ENCODE measurements at places on chromosomes 5 and 9.

DNA sequence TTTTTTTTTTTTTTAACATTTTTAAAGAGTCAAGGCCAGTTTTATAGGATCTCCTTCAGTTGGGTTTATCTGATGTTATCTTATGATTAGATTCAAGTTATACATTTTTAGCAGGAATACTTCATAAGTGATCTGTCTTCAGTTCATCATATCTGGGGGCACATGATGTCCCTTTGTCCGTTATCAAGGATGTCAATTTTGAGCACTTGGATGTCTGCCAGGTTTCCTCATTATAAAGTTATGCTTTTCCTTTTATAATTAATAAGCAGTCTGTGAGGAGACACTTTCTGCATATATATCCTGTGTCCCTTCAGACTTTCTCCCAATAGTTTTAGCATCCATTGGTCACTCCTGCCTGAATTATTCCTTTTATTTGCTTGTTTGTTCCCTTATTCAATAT is 11.8 kb downstream of the HDHD3 start:
- no peak for DNase-seq

DNA sequence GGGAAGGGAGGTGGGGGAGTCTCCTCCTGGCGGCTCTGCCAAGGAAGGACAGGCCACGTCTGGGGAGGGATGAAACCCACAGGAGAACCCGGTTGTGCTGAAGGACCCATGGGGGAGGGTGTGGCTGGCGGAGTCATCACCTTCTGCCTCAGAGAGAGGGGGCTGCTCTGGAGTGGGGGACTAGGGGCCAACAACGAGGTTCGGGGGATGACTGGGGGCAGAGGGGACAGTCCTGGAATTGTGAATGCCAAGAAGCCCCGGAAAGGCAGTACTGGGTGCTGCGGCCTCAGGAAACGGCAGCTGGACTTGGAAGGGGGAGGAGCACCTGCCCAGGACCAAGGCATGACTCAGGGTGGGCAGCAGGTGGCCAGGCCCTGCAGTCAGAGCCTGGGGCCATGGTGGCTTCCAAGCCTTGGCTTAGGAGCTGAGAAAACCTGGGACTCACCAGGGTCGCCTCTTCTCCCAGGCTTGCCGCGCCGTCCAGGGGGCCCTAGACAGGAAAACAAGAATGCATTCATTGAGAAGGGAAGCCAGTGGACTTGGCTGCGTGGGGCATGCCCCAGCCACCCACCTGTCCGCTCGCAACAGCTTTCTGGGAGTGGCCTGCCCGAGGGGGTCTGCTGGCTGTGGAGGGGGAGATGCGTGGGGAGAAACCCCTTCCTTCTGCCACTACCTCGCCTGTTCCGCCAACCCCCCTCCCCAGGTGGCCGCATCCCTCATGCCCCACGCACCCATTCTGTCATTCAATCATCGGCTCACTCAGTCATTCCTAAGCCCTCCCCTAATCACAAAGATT is 74.0 kb upstream of the PHYKPL start:
- DNase-seq: no peak

GRCh38 chr5:146595088-146595487 is 79.1 kb upstream of the GPR151 start:
- no peak for DNase-seq

DNA sequence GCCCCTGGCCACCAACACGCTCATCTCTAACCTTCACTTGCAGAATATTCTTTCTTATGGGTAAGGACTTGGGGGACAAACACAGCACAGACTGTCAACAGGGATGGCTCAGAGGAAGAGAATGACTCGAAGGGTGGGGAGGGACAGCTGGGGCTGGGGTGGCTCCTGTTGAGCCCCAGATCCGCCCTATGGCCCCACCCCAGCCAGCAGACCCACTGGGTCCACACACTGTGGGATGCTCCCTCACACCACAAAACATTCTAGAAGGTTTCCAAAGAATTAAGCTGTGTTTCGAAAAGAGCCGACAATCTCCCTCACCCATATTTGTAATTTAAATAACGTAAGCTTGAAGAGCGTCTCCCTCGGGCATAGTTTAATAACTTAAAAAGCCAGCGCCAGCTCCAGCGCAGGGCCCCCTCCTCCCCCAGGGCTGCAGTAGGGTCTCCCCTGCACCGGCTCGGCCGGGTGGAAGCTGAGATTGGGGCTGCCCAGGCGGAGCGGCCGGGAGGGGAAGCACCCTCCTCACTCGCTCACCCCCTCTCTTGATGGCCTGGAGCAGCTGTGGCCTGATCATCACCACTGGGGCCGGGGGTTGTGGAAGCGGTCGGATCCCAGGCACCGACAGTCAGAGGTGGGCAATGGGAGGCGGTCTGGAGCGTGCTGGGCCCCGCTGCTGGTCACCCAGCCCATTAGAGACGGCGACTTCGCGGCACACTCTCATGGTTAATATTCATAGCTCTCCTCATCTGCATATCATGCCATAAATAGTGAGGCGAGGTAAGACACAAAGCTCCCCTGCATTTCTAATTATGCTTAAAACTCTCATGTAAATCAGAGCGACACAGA is 37.6 kb downstream of the NACC2 start:
- DNase-seq: no peak

GRCh38 chr5:57986761-57987341 is 473.0 kb downstream of the PLK2 start:
- no peak for DNase-seq

GRCh38 chr9:9112001-9112720 is 1312.6 kb upstream of the DMAC1 start:
- DNase-seq: no peak

GRCh38 chr5:58259685-58260152 is 200.2 kb downstream of the PLK2 start:
- no peak for DNase-seq

DNA sequence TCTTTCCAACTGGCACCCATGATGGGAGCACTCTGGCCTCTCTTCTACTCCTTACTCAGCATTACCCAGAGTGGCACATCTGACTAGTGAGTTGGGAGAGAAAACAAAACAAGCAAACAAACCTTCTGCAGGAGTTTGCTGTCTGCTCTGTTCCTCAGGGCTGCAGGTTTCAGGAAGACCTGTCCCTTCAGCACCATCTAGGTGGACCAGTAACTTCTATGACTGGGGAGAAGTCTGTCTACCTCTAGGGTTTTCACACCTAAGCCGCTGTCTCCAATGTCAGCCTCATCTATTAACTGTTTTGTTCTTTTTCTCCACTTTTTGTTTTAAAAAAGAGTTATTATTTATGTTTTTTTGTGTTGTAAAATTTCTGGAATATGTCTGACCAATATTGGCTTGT is 58.7 kb downstream of the RAB3C start:
- no peak for DNase-seq

GRCh38 chr5:115458003-115458409 is 86.6 kb downstream of the FEM1C start:
- DNase-seq: no peak

GRCh38 chr5:139689631-139690063 is 41.5 kb downstream of the CXXC5 start:
- DNase-seq: no peak

- no peak for DNase-seq
Measured at GRCh38 chr5:37966871-37967270, 127.0 kb upstream of the GDNF start.

- peak; percentile 7 for DNase-seq
Measured at GRCh38 chr5:101942321-101942882, 353.7 kb downstream of the SLCO4C1 start.

- peak; percentile 31 for DNase-seq
Measured at GRCh38 chr9:35757226-35757891, 3.3 kb upstream of the MSMP start.

- no peak for DNase-seq
Measured at GRCh38 chr9:14424983-14425382, 111.0 kb upstream of the NFIB start.

- no peak for DNase-seq
Measured at GRCh38 chr5:71892641-71893365, 173.7 kb downstream of the CARTPT start.

- no peak for DNase-seq
Measured at GRCh38 chr5:68067291-68067690, 148.3 kb upstream of the PIK3R1 start.

- DNase-seq: peak; percentile 37
Measured at GRCh38 chr9:124818431-124819281, 34.6 kb upstream of the WDR38 start.

DNA sequence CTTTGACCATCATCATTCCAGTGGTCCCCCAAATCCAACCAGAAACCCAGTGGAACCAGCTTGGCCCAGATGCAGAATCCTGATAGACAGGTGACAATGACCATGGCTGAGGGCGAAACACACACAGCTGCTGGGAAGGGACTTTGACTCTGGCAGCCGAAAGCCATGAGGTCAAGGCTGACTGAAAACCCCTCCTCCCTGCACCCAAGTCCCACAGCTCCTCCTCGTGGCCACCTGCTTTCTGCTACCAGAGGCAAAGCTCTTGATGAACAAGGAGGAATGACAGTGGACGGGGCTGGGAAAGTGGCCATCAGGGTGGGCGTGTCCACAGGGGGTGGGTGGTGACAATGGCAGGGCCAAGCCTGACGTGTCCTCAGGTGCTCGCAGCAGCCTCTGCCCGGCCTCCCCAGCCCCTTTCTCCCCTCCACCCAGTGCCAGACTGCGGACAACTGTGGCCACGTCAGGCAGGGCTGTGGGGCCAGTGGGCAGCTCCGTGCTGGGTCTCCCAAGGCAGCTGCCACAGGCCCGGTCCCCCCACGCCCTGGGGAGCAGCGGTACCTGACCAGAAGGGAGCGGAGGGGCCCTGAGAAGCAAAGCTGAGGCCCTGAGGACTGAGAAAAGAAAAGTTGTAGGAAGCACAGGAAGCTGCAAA is 30.8 kb upstream of the SARDH start:
- no peak for DNase-seq

DNA sequence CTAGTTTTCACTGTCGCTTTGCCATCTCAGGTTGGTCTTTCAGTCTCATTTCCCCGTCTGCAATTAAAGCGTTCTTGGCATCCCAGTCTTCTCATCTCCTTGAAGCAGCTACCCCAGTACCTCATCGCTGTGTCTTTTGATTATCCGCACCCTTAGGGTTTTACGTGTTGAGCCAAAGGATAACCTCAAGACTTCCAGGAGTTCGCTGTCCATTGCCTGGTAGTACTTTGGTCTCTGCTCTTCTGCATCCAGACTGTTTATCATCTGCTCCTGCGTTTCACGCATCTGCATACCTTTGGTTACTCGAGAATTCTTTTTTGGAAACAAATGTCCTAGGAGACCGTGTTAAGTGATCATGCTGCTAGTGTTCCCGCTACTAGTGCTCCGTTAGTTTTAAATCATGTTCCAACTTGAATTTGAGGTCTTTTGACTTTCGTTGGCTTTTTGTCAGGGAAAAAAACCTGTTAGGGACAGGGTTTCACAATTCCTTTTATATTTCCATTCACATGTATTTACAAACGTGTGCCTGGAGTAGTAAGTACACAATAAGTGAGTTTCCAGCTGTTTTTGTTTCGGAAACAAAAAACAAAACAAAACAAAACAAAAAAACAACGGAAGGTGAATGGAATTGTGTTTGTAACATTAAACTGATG is 888 bp downstream of the RABGAP1 start:
- no peak for DNase-seq

- DNase-seq: no peak
Measured at GRCh38 chr5:150442699-150443080, 6.8 kb downstream of the RPS14 start.
